GOT3 (cell line): ENCODE measurements at places on chromosomes 7 and 10.

GRCh38 chr10:86255405-86256251, 111.0 kb downstream of the GRID1 start:
- no peak for DNase-seq

- no peak for DNase-seq
Observed at GRCh38 chr10:116845823-116846222, 3.5 kb upstream of the ENO4 start.

DNA sequence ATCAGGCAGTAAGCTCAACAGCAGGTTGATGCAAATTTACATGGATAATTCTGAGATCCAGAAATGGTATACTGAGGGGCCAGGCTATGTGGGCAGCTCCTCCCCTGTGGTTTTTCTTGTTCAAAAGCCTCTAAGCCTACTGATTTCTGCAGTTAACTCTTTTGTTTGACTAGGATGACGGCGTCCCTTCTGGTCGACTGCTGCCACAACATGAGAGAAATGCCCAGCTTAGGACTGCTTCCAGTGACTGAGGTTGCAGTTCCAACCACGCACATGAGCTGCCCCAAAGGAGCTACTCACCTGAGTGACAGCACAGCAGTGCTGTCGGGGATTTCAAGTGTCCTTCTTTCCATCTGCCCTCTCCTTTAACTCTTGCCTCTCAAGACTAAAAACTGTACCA, 973.0 kb upstream of the GHITM start:
- DNase-seq, result no peak

- no peak for DNase-seq
Observed at GRCh38 chr10:101725296-101726114, 30.5 kb upstream of the FBXW4 start.

DNA sequence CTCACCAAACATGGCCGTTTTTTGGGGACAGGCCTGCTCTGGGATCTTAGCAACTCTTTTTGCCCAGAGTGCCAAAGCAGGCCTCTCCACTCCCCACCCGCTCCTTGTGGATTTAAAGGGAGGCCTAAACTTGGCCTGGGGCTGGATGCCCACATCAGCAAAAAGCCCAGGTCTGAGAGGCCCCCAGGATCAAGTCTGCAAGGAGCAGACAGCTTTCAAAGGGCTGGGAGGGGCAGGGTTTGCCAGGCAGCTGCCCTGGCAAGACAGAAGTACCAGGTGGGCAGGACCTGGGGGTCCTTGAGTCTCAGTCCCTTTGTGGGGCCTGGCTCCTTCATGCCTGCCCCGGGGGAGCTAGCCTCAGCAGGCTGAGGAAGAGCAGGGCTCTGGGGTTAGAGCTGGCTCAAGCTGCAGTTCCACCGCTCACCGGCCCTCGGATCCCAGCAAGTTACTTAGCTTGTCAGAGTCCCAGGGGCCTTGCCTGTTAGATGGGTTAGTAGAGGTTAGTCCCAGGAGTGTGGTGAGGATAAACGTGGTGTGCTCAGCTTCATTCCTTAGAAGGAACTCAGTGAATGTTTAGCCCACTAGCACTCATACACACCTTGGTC, 56.2 kb downstream of the ARHGAP22 start:
- DNase-seq, result no peak

DNA sequence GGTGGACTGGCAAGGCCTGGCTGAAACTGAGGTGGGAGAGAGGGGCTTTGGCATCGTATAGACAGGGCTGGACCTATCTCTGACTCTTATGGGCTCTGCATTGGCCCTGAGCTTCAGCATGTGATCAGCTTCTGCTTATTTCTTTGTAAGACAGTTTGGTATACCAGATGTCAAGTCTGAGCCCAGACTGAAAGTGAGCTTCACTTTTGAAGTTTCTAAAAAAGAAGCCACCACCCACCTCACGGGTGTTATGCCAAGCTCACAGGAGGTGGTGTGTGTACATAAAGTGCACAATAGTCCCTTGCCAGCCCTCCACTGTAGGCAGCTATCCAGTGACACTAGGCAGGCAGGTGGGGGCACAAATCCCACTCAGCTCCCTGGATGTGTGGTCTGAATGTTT, 68.7 kb upstream of the SEPHS1 start:
- no peak for DNase-seq

DNA sequence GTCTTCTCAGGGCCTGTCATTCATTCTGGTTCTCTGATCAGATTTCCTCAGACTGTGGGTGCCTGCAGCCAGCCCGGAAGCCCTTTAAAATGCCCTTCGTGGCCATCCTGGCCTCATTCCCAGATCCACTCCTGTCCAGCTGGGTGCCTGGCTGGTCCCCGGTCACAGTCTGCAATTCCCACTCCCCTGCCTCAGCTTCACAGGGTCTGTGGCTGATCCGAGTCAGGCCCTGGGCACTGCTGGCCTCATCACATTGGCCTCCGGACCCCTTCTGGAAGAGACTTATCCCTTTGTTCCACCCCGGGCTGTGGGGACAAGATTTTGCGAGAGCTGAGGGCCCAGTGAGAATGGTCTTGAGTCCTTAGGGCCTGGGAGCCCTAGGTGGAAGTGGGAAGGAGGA, 12.1 kb downstream of the DOCK1 start:
- no peak for DNase-seq

- DNase-seq, result no peak
Observed at GRCh38 chr7:133748443-133749407, 378.4 kb upstream of the LRGUK start.

DNA sequence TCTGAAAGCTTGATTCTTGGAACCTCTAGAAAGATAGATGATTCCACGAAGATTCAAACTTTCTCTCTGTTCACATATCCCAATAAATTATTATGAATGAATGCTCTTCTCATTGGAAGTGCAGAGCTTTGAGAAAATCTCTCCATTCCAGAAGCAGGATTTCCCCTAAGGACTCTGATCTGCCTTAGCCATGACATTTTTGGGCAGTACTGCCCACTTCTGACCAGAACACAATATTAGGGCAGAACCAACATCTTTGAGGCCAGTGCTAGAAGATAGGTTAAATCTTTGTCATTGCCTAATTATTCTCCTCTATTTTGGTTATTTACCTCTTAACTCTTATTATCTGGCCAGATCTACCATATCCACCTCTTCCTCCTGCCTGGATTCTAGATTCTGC, 49.9 kb downstream of the ARMC3 start:
- no peak for DNase-seq

DNA sequence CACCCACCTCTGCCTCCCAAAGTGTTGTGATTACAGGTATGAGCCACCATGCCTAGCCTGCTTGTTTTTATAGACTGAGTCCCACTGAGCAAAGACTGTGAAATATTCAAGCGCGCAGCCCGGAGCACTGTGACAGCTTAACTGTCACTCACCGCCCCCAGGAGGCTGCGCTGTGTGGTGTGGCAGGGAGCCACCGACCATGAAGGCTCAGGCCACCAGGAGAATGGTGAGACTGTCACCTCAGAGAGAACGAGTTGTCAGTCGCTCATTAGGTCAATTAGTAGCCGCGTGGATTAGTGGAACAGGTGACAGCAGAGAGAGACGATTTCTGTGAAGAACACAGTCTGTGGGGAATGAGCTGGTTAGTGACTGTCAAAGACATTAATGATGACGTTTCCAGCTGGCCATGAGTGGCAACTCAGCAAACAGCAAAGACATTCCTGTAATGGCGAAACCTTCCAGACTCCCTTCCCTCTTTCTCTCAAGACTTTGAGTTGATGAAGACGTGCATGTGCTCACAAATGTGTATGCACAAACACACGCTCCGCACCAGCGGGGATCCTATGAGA, 64.5 kb downstream of the CYCS start:
- no peak for DNase-seq

DNA sequence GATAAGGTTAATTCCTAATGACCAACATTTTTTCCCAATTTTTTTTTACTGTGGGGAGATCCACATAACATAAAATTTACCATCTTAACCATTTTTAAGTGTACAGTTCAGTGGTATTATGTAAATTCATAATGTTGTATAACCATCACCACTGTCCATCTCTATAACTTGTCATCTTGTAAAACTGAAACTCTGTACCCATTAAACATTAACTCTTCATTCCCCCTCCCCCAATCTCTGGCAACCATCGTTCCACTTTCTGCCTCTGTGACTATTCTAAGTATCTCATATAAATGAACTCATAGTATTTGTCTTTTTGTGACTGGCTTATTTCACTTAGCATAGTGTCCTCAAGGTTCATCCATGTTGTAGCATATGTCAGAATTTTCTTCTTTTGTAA, 46.0 kb upstream of the HPS1 start:
- DNase-seq, result no peak
